Left cardiac atrium (tissue), 4 donors: ENCODE measurements at places on chromosomes 13 and 19. TPM values are rescaled to one million over a fixed set of nuclear protein-coding genes. Genes with fewer than 3 reads are reported as not detected.

ZNF154 gene
- total RNA-seq = 6.1 TPM

FFAR2 gene
- total RNA-seq = 0.47 TPM

SHFL gene
- 11.4 TPM for total RNA-seq

SMIM17 gene
- 0.39 TPM for total RNA-seq

BEST2 gene
- not detected for total RNA-seq

OR7A5 gene
- not detected for total RNA-seq

OR10H1 gene
- total RNA-seq = not detected
